Cerebellar nuclear complex (tissue), 1 donor: ENCODE measurements at places on chromosomes 7 and 10.

- no peak for DNase-seq
These were observed 23.5 kb upstream of the GPR26 start for GRCh38 chr10:123642697-123643096.

GRCh38 chr7:135911099-135911498, 66.1 kb downstream of the MTPN start:
- no peak for DNase-seq

- no peak for DNase-seq
These were observed 5.8 kb upstream of the UPP1 start for GRCh38 chr7:48083114-48083830.

GRCh38 chr7:67525588-67525987, 529.0 kb downstream of the TYW1 start:
- DNase-seq, result no peak

DNA sequence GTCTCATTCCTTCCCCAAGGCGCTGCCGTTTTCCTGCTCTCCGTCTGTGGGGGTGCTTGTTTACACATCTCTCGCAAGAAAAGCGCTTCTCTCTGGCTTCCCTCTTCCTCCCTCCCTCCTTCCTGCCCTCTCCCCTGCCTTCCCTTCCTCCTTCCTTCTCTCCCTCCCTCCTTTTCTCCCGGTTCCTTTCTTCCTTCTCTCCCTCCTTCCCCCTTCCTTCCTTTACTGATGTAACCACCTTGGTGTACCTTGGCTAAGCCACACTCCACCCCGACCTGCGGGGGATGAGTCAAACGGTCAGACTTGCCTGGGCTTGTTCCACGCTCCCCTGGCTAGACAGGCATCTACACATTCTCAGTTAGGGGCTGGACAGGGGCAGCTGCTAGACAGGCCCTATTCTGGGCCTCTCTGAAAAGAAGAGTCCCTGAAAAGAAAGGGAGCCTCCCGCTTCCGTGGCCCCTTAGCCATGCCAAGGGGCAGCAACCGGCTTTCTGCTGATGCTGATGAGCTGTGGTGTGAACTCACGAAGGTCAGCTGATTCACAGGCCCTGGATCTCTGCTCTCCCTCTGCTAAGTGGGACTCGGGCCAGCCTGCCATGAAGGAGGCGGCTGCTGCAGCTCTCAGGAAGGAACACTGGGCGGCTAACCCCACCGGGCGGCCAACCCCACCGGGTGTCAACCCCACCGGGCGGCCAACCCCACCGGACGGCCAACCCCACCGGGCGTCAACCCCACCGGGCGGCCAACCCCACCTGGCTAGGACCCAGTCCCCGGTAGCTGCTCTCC, 216.8 kb downstream of the TCERG1L start:
- DNase-seq, result no peak

GRCh38 chr10:52082307-52082706, 231.8 kb upstream of the DKK1 start:
- no peak for DNase-seq

- no peak for DNase-seq
These were observed at the start of gene AGR3 for GRCh38 chr7:16881844-16882243. AGR3 (minus strand) TSS chr7:16881983; CDS start chr7:16878618, 3,365 bp downstream.
